ENCODE measurements at places on chromosomes 11 and 22.
A peak's percentile ranks its signal among the peaks of the same experiment; 100 is the strongest.

DNA sequence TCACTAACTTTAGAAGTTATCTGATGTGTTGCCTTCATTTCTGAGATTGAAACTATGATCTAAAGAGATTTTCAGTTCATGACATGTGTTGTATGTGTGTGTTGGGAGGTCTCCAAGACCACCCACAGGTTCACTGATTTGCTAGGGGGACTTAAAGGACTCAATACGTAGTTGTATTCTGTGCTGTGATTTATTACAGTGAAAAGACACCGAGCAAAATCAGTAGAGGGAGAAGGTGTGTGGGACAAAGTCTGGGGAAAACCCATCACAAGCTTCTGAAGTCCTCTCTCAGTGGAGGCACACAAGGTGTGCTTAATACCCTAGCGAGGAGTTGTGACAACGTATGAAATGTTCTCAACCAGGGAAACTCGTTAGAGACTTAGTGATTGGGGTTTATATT, 35.6 kb downstream of the RNF169 start:
- no peak for DNase-seq

DNA sequence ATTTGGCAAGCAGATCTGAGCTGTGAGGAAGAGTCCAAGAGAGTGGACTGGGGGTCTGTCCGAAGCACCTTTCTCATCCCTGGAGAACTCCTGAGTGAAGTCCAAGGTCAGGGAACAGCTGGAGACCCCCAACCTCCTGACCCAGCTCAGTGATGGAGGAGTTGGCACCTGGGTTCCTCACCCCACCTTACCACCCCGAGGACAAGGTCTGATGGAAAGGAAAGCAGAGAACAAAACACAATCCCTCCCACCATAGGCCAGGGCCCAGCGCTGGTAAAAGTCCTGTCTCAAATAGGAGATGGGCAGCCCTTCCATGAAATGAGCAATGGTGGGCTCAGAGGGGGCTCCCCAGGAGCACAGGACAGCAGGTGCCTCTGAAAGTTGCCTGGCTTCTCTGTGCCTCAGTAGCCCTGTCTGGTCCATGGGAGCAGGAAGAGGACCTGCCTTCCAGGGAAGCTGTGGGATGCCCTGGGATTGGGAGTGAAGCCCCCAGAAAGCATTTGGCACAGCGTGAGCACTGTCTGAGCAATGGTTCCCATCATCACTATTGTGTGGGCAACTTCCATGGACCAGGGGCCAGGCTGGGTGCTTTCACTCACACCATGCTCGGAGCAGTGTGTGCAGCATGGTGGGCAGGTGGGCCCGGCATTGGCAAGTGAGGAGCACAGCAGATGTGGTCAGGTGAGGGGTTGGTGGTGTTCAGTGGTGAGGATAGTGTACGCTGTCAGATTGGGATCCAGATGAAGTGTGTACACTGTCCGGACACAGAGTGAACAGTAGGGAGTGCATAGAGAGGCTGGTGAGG, 7.5 kb downstream of the TRIM29 start:
- no peak for DNase-seq

DNA sequence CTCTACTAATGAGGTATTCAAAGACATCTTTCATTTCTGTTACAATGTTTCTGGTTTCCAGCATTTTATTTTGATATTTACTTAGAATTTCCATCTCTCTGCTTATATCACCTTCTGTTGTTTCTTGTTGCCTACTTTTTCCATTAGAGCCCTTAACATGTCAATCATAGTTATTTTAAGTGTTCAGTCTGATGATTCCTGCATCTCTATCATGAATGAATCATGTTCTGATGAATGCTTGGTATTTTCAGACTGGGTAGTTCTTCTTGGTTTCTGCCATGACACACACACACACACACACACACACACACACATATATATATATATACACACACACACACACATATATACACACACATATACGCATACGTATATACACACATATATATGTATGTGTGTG, 486.4 kb upstream of the ISX start:
- DNase-seq = no peak

DNA sequence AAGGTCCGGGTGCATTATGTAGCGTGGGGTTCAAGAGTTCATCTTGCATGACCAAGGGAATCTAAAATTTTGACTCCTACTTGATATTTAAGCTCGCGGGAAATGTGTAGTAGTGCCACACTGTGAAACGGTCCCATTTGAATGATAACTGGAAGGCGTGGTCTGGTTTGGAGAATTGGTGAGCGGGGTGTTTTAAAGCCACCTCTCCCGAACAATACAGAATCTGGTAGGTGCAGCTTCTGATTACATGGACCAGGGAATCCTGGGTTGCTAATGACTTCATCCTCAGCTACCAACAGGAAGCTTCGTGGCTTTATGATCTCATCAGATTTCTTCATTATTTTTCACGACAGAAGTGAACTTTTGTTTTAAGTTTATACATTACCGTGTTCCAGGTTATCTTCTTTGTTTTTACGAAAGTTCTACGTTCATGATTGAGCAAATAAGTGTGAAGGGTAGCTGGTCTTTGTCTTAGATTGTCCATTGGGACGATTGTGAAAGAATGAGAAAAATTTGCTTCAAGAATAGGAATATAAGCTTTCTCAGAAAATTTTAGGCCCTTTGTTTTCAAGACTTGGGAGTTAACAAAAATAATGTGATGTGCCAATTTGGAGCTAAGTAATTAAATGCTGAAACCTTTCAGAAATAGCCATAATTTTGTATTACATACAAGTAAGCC, 1.7 kb downstream of the QSER1 start:
- no peak for DNase-seq

GRCh38 chr11:129209891-129210830, 18.0 kb upstream of the ARHGAP32 start:
- no peak for DNase-seq

DNA sequence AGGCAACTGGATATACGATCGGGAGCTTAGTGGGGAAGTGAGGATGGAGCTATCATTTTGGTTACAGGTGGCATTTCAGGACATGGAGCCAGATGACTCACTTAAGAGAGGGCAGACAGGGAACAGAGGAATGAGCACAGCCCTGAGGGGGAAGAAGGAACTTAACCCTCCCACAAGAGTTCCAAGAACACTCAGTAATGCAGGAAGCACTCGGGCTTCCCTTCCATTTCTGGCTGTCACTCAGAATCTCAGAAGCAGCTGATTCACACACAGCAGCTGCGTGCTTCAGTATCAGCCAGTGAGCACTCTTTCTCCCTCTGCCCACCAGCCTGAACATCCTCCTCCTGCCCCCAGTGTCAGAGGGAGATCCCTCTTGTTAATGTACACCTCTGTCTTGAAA, 34.8 kb downstream of the EFCAB6 start:
- DNase-seq = no peak

DNA sequence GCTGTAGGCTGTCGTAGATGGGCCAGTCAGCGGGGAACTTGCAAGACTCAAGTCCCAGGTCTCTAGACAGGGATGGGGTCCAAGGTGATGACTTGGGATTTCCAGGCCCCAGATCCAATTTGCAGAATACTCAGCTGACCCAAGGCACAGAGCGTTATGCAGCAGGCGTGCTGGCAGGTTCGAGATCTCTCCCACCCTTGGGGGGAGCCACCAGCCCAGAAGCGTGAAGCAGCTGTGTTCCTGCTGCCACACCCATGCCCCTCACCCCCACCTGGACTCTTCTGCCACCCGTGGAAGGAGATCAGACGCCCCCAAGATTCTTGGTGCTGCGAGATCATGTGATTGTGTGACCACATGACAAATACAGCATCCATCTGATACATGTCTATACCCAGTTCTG, 142.6 kb downstream of the BRD1 start:
- DNase-seq = no peak

DNA sequence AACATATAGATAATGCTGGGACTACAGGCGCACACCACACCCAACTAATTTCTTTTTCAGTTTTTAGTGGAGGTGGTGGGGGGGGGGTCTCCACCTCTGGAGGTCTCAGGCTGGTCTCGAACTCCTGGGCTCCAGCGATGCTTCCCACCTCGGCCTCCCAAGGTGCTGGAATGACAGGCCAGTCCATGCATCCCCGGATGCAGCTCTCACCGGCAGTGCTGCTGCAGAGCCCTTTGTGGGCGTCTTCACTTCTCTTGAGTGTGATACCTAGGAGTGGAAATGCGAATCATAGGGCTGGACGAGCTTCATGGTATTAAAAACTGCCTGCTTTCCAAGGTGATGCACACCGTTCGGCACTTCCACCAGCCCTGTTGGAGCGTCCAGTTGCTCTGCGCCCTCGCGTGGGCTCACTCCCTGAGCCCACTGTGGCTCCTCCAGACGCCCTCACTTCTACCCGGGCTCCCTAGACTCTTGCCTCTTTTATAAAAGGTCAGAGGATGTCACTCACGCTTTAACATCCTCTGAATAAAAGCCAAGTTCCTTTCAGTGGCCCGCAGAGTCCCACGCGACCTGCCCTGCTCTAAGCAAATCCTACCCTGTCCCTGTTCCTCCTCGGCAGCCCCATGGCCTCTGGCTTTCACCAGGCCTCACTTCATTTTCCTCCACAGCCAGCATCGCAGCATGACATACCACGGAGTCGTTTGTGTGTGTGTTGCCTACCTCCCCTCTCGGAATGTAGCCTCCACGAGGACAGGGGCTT, 837 bp upstream of the BID start:
- no peak for DNase-seq

DNA sequence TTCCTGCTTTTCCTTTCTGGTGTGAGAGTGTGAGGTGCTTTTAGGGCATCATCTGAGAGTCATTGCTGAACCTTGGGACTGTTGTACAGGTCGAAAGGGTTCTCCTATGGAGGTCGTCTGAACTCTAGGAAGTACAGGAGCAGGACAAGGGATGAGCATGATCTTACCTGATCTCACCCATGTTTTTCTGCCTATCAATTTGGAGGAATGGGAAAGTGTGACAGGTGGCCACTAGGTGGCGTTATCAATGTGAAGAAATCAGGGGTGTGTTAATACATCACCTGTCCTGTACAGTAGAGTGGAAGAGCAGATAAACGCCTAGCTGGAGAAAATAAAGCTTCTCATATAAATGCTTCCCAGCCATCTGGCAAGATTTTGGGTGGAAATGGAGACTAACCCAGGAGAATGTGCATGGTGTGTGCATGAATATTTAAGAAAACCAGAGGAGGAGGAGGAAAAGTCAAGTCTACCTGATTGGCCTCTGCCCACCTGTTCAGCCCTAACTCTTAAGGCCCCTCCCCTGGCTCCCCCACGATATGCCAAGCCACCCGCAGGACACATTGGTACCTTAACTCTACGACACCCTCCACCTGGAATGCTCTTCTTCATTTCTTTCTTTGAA, 72.0 kb upstream of the NARS2 start:
- DNase-seq = peak; percentile 9

DNA sequence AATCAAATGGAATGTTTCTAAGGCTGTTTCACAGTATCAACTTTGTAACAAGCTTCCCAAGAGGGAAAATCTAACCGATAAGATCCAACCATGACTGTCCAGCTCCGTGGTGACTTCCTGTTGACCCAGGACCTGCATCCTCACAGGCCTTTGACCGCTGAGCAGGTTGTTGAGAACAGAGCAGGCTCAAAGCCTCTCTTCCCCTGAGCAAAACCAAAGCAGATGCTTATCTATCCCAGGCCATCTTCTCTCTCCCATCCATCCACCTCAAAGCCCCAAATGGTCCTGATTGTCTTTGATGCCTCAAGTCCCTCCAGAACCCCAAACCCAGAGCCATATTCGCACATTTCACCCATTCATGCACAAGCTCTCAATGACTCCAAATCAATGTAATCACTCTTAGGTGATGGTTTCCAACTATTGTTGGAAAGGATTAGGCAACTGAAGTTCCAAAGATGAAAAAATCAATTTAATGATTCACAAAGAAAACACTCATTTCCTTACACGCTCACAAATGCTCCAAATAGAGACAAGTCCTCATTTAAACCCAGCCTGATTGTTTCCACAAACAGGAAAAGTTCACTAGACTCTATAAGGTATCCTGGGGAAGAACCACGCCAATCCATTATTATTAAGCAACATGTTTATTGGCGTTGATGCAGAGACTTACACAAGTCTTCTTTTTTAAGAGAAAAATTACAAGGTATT, 48.7 kb downstream of the C11orf58 start:
- DNase-seq = no peak

- no peak for DNase-seq
These were observed 32.8 kb downstream of the C2CD3 start for GRCh38 chr11:74138021-74138420.

GRCh38 chr11:104219096-104219495, 55.1 kb upstream of the PDGFD start:
- DNase-seq = no peak

DNA sequence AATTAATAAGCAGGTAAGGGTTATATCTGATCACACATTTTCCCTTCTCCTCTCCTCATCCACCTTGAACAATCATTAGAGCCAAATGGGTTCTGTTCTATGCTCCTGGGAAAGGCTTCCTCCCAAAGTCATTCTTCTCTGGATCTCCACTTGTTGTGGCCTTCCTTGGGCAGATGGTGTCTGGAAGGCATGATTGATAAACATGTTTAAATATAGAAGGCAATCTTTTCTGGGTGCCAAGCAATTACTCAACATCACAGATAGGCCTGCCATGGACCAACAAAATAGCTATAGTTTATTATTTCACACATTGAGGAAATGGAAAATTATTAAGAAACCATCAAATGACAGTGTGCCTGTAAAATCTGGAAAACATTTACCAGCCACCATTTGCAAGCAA, 73.5 kb downstream of the KCNA4 start:
- DNase-seq = no peak

- DNase-seq = no peak
These were observed 513.6 kb downstream of the METTL15 start for GRCh38 chr11:28621753-28622152.

DNA sequence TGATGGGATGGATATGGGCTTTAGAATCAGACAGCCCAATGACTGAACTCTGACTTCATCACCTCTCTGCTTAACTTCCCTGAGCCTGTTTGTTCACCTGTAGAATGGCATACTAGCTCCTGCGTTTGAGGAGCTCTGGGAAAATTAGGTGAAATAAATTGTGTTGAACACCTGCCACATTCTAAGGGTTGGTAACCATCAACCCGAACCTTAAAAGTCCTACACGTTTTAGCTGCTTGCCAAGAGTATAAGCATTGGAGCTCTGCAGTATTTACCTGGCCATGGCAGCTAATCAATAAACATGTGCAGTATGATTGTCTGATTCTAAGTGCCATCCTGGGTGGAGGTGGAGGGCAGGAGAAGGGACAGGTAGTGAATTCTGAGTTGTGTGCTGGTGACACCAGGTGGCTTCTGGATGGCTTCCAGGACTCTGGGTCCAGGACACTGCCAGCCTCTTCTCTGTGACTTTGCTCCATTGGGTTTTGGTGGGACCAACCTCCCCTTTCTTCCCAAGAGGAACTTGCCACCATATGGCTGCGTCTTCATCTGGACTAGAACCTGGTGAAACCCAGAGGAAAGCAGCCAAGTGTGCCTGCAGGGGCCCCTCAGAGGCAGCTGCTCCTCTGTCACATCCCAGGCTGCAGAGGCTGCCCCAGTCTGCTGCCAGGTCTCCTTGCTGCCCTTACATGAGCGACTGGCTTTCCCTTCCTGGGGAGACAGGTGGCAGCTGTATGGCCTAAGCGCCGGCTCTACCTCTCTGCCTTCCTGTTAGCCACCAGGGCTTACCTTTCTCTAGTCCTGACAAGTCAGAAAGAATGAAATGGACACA, 85.6 kb downstream of the CACNG2 start:
- no peak for DNase-seq
